Activated T-helper 9 cell treated with anti-CD3 and anti-CD28 coated beads, Interleukin-2, amount 50 U/mL, for 16 hours (primary cell): ENCODE measurements at places on chromosomes 16 and 17.
A peak's percentile ranks its signal among the peaks of the same experiment; 100 is the strongest.

DNA sequence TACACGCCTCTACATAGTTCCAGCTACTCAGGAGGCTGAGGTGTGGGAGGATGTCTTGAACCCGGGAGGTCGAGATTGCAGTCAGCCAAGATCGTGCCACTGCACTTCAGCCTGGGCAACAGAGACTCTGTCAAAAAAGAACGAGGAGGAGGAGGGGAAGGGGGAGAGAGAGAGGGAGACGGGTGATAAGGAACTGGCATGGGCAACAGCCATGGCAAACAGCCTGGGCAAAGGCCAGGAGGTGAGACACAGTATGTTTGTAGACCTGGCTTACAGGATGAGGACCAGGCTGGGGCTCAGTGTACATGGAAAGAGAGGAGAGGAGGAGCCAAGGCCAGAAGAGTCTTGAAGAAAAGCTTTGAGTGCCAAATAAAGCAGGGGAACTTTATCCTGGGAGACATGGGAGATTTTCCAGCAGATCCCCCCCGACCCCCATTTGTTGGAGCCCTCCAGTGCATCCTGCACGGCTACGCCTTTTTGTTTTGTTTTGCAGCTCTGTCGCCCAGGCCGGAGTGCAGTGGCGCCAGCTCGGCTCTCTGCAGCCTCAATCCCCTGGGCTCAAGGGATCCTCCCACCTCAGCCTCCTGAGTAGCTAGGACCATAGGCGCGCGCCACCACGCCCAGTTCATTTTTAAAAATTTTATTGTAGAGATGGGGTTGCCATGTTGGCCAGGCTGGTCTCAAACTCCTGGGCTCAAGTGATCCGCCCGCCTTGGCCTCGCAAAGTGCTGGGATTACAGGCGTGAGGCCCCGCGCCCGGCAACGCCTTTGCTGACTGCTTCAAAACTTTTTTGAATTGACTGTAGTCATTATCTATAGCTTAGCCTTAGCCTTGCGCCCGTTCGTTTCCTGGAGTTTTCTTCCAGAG lies 1.3 kb upstream of the ALKBH5 start:
- no peak for DNase-seq

- no peak for DNase-seq
These were observed 19.6 kb downstream of the ADGRG5 start for GRCh38 chr16:57562066-57562465.

DNA sequence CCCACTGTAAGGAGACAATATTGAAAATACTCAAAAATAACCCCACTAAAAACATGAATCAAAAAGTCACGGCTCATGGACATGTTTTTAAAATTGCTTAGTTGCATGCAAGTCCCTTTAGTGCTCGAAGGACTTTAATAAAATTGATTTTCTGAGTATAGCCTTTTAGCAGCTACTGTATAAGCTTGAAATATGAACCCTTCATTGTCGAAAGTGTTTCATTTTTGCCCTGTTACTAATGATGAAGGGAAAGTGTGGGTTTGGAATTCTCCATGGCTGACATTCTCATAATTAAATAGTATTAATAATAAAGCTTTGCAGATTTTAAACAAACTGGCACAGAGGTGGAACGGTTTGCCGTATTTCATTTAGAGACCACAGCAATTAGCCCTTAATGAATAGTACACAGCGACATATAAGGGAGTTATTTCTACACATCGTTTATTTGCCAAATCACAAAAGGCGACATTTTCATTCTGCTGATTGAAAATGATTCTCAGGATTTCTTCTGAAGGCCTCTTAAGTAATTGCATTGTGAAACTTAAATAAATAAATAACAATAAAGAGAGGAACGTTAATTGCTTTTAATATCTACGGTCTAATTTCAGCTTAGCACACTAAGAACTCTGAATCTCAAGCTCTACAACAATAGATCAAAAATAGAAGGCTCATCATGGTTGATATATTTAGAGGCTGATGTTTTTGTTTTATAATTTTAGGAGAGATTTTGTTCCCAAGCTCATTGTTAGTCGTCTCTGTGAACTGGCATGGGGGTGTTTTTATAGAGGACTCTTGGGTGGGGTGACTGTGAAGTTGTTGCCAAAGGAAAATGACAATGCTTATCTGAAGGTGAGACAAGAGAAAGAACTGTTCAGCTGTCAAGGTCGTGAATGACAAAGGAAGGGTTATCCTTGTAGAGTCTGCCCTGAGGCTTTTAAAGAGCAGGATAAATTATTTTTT lies 60.6 kb downstream of the IRX6 start:
- DNase-seq = no peak

DNA sequence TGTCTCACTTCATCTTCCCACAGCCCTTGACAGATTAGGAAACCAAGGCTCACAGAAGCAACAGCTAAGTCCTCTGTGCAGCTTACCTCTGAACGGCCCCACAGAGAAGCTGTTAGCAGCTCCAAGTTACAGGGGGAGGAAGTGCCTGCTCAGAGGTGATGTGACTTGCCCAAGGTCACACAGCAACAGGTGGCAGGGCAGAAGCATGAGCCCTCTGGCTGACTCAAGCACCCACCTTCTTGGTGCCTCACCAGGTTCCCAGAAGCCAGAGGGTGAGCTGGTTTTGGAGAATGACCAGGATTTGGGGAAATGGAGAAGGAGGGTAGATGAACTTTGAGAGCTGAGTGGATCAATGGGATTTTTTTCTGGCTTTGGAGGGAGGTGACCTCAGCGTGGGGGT lies 14.0 kb upstream of the RAI1 start:
- no peak for DNase-seq

DNA sequence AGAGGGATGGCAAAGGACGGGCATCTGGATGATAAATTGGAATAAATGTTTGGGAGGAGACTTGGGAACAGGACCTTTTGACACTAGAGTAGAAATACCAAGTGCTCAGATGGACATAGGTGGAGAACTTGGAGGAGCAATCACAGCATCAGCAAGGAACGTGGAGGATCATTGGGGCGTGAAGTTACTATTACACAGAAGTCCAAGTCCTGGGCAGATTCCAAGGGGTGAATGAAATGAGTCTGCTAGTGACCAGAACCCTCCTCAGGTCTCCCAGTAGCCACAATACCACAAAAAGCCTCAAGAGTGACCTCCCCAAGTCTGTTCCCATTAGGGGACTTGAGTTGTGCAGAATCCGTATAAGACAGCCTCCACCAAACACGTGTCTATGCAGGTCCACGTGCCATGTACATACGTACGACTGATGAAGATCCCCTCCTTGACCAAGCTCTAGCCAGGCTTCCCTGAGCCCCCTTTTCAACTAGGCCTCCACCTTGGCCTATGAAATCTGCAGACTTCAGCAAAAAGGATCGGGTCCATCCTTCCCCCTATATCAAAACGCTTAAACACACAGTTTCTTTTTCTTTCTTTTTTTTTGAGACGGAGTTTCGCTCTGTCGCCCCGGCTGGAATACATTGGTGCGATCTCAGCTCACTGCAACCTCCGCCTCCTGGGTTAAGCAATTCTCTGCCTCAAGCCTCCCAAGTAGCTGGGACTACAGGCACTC lies 2.2 kb downstream of the C17orf67 start:
- no peak for DNase-seq

DNA sequence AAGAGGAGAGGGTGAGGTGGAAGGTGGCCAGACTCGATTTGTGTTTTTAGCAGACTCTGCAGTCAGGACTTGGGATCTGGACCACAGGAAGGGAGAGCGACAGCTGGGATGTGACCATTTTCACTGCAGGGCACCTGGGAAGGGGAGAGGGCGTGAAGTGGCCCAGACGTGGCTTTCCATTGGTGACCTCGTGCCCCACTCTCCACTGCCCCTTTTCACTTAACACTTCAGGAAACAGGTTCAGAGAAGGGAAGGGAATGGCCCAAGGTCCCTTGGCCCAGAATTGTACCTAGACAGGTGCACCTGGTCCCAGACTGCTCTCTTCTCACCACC lies 22.9 kb upstream of the MPRIP start:
- no peak for DNase-seq

DNA sequence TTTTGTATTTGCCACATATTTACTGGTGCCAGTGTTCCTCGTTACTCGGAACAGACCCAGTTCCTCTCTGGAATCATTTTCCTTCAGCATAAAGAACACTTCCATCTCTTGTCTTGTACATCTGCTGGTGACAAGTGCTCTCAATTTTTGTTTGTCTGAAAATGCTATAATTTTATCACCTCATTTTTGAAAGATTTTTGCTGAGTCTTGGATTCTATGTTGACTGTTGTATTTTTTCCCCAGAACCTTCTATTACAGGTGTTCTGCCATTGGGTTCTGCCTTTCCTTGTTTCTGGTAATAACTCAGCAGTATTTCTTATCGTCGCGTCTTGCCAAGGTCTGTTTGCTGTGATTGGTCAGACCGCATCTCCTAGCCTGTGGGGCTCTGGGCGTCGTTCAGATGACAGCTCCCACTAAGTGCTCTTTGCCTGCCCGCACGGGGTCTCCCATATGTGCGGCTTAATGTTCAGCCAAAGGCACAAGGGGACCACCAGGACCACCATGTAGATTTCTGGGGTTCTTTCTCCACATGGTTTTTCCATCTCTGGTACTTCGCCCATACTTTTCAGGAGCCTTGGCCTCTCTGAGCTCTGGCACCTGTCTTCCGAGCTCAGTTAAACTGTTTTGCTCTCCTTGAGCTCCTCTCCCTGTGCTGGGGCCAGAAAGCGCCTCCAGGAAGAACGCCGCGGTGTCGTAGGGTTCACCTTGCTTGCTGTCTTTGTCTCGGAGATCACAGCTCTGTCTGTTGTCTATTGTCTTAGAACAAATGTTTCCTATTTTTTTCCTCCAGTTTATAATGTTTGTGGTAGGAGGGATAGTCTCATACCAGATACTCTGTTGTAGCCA lies 80.0 kb downstream of the METRNL start:
- DNase-seq = no peak

- no peak for DNase-seq
These were observed 237.1 kb downstream of the SHISA9 start for GRCh38 chr16:13138528-13138927.

DNA sequence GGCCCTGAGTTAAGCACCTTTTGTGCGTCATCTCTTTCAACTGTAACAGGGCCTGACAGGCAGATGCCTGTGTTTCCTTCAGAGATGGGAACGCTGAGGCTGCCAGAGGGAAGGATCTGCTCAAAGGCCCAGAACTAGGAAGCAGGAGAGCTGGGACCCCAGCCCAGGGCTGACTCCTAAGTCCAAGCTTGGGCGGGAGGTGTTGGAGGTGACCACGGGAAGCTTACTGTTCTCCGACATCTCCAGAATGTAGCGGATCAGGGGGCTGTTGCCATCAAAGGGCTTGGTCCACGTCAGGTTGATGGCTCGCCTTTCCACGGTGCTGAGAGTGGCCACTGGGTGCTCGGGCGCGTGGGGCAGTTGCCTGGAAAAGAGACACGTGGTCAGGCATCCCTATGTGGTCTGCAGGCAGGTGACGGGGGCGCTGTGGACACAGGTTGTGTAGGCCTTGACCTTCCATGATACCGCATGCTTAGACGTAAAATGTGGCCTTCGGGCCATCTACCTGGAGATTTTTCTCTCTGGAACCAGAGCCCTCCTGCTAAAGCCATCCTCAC lies 111.4 kb upstream of the CDC42EP4 start:
- no peak for DNase-seq

GRCh38 chr17:67378454-67379250 lies 1.6 kb downstream of the PITPNC1 start:
- DNase-seq = peak; percentile 72

GRCh38 chr17:39769974-39770587 lies 32.3 kb downstream of the GRB7 start:
- DNase-seq = peak; percentile 47

DNA sequence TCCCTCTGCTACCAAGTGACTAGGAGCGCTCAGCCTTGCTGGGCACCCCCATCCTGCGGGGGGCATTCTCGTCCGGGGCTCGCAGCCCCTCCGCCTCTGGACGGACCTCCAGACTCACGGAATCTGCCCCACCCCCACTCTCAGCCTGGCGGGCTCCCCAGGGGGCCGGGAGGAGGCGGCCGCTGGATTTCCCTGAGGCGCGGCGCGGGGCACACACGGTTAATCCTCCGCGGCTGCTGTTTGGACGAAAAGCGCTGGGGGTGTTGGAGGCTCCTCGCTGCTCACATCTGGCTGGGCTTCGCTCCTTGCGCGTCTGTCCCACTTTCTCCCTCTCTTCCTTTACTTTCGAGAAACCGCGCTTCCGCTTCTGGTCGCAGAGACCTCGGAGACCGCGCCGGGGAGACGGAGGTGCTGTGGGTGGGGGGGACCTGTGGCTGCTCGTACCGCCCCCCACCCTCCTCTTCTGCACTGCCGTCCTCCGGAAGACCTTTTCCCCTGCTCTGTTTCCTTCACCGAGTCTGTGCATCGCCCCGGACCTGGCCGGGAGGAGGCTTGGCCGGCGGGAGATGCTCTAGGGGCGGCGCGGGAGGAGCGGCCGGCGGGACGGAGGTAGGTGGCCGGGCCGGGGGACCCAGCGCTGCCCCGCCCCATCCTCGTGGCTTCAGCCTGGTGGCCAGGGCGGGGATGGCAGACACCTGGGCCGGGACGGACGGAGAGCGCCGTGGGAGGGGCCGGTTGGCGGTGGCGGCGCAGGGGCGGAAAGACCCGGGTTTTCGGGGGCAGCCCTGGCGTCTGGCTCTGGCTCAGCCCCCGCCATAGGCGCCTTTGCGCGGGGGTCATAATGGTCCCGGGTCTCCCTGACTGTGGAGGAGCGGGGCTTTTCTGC lies at the start of gene C1QTNF1:
Gene C1QTNF1 (plus strand): TSS at position 284 of the 886 bp plus-strand sequence. CDS start 19,800 bp downstream, outside the sequence.
- DNase-seq = no peak

DNA sequence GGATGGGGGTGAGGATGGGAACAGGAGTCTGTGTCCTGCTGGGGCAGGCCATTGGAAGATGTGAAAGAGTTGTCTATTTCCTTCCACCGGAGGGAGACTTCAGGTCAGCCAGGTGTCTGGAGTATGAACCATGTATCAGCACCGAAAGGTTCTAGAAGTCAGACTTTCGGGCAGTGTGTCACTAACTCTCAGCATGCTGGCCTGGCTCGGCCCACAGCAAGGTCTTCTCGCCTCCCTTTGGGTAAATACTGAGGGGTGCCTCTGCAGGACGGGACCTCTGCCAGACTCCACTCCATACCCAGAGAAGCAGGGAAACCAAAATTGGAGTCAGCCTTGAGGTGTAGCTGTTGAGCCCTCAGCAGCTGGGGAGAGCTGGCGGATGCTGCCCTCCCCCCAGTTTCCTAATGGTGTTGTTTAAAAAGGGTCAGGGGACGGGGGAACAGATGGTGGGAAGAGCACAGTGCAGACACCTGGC lies 507 bp downstream of the CIITA start:
- DNase-seq = no peak

DNA sequence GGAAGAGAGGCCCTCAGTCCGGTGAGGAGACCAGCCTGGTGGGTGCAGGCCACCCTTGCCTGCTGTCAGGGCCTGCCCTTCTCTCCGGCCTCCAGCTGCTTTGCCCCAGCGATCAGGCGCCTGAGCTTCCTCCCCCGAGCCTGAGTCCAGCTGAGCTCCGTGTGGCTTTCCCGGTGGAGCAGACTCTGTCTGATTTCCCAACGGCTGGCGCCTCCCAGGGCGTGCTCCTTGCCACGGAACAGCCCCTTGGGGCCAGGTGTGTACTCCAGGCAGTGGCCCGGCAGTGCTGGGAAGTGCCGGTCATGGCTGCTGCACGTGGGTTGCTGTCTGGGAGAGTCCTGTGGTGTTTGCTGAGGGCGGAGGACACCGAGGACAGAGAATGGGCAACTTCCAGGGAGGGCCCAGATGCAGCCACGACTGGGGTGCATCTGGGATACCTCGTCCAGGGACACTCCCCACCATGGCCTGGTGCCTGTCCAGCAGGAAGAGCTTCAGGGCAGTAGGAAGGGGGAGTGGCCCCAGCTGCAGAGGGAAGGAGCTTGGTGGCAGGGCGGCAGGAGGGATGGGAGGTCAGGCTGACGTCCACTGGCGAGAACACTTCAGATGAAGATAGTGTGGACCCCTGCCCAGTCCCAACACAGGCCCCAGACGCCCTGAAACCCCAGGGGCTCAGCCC lies 22.5 kb downstream of the METRNL start:
- DNase-seq = no peak
